ENCODE measurements at places on chromosomes 1 and 21.
A peak's percentile ranks its signal among the peaks of the same experiment; 100 is the strongest.

DNA sequence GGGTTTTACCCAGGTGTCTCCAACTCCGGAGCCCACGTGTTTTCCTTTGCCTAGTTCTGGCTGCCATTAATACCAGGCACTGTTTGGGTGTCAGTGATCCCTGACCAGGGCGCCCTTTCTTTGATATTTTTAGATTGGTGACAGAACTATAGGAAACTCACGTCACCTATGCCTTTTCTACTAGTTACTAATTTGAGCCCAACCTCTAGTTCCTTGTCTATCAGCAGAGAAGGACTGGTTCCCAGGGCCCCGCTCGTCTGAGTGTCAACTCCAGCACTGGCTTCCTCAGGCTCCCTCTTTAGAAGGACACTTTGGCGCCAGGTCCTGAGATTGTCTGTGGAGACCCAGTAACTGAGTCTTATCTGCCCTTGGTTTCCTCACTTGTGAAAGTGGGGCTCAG, 9.4 kb downstream of the MFN2 start:
- DNase-seq: no peak

- no peak for DNase-seq
Measured at GRCh38 chr1:30407865-30408580, 315.4 kb downstream of the MATN1 start.

DNA sequence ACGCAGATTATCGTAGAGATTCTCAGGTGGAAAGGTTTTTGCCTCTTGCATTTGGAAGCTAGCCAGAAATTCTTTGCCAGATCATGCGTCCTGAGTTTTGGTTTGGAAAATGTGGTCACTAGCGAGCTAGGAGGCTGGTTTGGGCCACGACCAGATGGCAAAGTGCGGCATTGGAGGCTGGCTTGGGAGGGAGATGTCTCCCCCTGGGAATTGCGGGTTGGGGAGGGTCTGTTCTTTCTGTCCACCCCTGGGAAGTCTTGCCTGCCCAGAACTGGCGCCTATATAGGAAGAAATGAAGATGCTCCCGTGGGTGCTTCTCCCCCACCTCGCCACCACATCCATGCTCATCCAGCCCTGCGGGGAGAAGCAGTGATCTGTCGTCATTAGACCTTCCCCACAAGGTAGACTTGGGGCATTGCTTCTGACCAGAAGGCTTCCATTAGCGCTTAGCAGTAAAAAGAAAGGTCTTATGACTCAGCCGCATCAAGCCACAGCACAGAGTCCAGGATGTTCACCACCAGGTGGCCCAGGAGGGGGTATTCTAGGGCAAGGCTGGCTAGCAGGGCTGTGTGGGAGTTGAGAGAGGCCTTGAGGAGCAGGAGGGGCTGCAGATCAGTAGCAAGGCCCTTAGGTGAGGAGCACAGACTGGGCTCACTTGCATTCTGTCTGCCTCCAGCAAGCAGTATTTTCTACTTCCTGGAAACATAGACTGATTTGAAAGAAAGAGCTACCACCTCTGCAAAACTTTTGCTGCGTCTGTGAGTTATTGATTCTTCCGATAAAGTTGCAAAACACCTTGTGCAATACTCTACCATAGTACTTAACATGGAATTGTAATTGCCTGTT, 1.5 kb upstream of the PTP4A2 start:
- peak; percentile 79 for DNase-seq

GRCh38 chr1:232921381-232921780, 29.0 kb upstream of the NTPCR start:
- no peak for DNase-seq

DNA sequence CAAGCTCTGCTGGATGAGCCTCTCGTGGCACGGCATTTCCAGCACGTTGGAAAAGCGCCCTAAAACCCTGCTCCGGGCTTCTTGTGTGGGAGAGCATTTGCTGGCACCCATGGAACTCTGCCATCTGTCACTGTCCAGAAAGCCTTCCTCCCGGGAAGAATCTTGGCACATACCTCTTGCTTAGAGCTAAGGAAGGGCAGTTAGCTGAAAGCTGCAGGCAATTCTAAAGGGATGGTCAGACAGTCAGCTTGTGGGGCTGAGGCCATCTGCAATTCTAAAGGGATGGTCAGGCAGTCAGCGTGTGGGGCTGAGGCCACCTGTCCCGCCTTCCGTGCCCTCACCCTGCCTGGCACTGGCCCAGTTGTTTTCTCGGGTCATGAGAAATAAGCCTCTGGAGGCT, 139.0 kb upstream of the TMEM51 start:
- no peak for DNase-seq

DNA sequence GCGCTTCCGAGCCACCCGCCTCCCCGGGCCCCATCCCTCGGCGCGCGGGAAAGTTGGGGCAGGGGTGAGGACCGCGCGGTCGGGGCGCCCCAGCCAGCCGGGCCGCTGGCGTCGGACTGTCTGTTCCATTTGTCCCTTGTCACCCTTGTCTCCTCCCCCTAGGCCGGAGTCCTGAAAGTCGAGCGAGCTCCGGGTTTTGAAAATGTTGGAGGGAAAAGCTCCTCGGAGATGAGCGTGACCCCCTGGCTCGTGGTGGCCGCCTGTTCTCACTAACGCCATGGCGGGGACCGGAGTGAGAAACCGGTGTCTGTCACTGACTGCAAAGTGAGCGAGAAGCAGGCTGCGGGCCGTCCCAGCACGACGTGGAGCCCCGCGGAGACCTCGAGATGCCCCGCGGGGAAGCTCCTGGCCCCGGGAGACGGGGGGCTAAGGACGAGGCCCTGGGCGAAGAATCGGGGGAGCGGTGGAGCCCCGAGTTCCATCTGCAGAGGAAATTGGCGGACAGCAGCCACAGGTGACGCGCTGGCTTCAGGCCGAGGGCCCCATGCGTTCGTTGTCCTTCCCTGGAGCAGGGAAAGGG, 491 bp downstream of the PER3 start:
- no peak for DNase-seq

DNA sequence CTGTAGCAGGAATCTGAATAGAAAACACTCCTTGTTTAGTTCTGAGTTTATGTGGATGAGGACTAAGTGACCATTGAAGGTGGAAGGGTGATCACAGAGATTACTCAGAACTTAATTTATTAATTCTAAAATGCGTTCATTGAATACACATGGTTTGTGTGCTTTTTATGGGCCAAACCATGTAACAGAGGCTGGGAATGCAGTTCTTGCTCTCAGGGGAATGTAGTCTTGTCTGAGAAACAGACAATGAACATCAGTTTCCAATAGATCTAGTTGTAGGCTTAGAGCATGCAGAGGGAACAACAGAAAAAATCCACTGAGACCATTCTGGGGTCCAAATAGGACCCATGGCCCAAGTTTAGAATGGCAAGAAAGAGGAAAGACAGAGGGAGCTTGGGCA, 46.1 kb downstream of the ITSN1 start:
- no peak for DNase-seq

DNA sequence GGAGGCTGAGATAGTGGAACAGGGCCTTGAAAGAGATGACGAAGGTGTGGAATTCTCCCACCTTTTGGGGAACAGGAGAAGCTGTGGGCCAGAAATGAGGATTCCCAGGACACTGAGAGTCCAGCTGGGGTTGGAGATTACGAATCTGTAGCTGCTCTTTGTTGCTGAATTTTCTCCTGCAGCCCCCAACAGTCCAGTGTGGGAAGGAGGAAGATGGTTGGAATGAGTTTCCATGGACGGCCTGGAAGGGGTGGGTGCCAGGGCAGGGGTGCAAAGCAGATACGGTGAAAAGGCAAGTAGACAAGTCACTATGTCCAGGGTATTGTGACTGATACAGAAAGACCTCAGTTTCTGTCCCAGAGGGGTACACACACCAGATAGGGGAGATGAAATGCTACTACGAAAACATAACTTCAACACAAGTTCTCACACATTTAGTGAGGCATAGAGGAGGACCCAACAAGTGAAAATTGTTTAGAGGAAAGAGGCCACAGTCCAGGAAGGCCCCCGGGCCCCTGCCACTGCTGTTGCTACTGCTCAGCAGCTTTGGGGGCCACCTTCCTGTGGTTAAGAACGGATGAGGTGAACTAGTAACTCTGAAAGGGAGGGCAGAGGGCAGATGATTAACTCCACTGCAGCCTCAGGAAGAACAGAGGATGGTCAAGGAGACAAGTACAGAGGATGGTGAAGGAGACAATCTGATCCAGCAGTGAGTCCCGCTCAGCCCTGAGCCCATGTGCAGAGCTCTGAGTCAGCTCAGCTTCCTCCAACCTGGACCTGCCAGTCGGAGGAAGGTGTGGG, 7.3 kb downstream of the CD244 start:
- DNase-seq: no peak

DNA sequence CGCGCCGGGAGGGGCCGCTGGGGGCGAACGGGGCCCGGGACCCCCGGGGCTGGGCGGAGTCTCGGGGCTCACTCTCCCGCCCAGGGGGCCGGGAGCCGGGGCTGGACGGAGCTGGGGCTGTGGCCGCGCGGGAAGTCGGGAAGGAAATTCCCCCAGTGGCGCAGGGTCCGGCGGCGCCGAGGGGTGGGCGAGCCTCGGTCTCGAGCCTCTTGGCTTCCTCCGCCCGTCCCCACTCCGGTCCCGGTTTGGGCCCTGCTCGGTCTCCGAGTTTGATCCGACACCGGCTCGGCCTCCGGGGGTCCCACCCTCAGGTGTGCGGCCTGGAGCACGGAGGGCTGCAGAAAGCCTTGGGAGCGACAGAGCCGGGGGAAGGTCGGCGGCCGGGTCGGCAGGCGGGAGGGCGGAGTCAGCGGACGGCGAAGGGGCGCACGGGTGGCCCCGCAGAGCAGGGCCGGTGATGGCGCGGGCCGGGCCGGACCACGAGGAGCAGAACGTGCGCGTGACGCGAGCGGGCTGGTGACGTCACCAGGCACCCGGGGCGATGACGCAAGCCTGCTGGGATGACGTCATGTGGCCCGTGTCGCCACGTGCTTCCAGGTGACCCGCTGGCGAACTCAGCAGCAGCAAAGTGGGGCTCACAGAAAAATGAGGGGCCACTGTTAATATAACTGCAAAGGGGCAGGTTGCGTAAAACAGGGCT, 610 bp upstream of the HES4 start:
- peak; percentile 73 for DNase-seq

DNA sequence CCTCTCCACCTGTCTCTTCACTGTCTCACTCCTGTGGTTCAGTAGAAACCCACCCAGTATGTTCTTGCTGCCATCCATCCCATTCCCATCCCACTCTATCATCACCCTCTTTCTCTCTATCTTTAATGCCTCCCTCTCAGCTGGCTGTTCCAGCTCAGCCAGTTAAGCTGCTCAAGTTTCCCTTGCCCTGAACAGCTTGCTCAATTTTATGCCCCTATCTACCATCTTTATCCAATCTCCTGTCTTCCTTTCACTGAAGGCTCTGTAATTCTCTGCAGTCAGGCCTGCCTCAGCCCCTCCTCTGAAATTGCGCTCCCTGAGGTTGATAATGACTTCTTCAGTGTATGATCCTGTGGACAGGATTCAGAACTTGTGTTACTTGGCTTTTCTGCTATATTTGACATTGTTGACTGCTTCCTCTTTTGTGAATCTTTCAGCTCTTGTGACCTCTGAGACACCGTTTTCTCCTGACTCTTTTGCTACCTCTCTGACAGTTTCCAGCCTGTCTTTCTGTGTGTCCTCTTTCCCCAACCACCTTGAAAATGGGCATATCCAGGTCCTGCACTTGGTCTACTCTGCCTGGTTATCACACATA, 13.9 kb upstream of the BCAR3 start:
- DNase-seq: no peak

DNA sequence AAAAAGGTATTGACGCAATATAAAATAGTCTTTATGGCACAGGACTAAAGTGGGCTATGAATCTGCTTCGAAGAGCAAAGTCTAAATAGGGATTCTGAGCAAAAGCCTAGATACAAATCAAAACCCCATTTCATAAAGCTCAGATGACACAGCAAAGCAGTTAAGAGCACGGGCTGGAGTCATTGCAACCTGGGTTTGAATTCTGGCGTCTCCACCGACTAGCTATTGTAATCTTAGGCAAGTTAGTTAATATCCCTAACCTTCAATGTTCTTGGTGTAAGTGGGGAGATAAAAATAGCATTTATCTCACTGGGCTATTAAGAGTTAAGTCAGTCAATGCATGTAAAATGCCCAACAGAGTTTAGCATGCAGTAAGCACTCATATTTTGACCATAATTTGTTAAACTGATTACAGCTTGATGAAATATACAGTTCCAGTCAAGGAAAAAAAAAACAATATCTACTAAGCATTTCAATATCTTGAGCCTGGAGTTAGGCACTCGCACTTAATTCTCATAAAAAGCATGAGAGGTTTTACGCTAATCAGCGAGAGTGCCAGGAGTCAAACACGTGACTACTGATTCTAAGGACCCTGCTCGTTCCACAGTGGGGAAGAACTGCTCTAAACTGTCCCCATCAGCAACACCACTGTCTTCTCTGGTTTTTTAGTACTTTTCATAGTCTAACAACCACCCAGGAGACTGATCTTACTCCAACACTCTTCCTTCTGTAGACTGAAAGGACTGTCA, 75.5 kb downstream of the JAK1 start:
- no peak for DNase-seq

DNA sequence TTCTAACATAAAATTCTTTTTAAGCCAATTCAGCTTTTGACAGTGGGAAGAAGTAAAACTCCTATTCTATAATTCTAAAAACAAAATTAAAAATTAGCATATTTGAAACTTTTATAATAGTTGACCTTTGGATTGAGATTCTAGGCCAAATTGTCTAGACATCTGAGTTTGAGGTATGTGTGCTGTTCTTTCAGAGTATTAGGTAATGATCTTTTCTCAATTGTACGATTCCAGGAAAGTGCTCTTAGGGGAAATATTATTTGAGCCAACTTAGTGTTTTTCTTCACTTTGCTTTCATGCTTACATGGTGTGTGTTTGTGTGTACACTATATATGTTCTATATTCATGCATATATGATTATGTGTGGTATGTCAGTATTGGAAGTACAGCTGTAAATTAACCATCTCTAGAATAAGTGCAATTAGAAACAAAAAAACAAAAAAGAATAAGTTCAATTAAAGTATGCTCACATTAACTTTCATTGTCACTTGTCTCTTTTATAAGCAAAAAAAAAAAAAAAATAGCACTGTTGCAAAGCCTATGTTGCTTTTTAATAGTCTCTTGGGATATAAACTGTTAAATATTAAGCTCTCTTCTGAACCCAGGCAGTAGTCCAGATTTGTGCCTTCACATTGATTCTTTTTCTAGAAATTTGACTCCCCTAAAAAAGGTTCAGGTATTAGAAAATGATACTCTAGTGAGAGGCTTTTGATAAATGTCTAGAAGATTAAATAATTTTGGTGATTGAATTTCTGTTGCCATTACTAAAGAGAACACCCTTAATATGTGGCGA, 132.2 kb downstream of the ATP5PO start:
- no peak for DNase-seq

All from activated CD4-positive, alpha-beta T cell treated with anti-CD3 and anti-CD28 coated beads for 4 hours (primary cell).